ENCODE measurements at places on chromosomes 1 and 21.

DNA sequence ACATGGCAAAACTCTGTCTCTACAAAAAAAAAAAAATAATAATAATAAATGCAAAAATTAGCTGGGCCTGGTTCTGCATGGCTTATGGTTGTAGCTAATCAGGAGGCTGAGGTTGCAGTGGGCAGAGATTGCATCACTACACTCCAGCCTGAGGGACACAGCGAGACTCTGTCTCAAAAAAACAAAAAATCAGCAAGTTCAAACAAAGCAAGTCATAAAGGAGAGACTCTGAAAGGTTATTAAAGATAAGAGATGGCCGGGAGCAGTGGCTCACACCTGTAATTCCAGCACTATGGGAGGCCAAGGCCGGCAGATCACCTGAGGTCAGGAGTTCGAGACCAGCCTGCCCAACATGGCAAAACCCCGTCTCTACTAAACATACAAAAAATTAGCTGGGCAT lies 28.8 kb downstream of the COP1 start:
- DNase-seq: no peak

GRCh38 chr1:16243936-16244649 lies 7.1 kb upstream of the CPLANE2 start:
- DNase-seq: no peak

DNA sequence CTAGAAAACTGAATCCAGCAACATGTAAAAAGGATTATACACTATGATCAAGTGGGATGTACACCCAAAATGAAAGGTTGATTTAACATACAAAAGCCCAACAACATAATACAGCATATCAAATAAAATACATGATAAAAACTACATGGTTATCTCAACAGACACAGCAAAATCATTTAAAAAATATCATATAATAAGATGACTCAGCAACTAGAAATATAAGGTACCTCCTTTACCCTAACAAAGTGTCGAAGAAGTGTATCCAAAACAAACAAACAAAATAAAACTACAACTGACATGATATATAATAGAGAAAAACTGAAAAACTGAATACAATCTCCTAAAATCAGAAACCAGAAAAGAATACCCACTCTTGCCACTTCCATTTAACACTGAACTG lies 969.1 kb downstream of the AMY1C start:
- no peak for DNase-seq

- DNase-seq: no peak
Measured at GRCh38 chr1:46520063-46520911, 30.7 kb downstream of the DMBX1 start.

- DNase-seq: no peak
Measured at GRCh38 chr1:247966532-247967204, 1.6 kb downstream of the OR2AK2 start.

DNA sequence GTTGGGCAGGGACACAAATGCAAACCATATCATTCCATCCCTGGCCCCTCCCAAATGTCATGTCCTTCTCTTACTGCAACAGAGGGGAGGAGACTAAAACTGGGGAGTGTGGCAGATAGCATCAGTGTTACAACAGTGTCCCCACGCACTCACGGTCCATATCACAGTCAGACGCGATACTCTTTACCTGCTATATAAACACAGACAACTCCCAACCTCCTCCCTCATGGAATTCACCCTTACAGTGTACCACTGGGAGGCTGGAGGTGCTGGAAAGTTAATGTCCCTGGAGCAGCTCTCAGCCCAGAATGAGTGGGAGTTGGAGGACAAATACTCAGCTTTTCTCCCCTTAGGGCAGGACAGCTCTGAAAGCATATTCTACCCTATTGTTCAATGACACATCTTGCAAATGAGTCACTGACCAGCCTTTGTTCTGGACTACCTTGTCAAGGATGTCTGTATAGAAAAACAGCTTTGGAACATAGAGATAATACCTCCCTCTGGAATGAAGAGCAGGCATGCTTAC lies 445.9 kb downstream of the SETD4 start:
- DNase-seq: no peak

DNA sequence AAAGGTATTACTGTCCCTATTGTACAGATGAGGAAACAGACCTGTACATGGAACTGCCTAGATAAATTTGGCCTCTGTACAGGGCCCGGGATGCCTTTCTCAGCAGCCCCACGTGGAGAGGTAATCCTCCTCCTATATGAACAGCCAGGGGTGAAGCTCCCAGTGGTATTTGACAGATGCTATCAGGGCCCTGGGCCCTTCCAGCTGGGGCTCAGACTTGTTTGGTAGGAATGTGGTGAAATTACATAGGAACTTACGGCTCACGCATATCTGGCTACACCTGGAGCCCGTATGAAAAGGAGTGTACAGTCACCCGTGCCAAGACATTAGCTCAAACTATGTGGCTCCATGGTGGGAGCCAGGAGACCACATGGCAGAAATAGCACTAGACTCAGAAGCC lies 24.8 kb upstream of the TCEA3 start:
- DNase-seq: no peak

DNA sequence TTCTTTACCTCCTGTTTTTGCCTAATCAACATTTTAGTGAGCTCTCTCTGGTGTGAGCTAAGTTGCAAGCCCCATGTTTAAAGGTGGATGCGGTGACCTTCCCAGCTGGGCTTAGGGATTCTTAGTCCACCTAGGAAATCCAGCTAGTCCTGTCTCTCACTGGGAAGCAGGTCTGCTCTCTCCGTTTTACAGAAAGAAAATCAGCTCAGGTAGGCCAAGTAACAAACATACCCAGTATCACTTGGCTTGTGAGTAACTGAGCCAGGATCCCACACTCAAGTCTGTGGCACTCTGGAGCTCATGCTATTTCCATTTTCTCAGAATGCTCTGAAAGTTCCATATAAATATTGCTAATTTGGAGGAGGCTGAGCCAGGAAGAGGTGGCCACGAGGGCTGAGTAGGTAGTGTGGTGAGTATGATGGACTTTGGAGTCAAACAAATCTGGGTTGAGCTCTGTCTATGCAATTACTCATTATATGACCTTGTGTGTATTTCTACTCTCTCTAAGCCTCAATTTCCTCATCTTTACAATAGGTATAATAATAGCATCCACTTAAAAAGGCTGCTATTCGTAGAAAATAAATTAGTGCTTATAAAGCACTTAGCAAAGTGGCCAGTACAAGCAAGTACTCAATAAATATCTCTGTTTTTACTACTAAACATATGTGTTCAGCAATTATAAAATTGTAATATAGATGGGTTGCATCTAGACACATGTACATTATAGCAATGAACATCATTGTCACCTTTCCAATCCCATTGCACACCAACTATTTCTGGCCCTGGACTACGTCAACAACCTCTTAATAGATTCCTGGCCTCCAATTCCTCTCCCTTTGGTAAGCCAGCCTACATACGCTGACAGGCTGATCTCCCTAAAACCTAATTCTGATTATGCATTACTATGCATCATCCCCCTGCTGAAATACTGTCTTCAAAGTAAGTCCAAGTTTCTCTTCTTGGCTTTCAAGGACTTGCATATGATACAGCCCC lies 32.7 kb upstream of the DHCR24 start:
- no peak for DNase-seq

DNA sequence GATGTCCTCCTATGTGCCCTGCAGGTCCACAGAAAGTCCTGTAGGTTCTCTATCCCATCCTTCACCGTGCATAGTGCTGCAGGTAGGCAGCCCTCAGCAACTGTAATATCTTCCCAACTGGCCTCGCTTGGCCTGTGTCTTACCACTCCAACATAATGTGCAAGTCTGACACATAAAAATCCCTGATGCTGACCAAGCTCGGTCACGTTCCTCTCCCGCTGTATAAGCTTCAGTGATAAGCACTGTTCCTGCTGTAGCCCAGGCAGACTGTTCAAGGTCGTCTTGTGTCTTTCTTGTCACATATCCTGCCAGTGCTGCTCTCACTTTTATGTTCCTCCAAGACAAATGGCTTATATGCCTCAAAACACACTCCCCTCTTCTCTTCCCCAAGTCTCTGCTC lies 19.4 kb upstream of the KCNE1 start:
- DNase-seq: no peak

DNA sequence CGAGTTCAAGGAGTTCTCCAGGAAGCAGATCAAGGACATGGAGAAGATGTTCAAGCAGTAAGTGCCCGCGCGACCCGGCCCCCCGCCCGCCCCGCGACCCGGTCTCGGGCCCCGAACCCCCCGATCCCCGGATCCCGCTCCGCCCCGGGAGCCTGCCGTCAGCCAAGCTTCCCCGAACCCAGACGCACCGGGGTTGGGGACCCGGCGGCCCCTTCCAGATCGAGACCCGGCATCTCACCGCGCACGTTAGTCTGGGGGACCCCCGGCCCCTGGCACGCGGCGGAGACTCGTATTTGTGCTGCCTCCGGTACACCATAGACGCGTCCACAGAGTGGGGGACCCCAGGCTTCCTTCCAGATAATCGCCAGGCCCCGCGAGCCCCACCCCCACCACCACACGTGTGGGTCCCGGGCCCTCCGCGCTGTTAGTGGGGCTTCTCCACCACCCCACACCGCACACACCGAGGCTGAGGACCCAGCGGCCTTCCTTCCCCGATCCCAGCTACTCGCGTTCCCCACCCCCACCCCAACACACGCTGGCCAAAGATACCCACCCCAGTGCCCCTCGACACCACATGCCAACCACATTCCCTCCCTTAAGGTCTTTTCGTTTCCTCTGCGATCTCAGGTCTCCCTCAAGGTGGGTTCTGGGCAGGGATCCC lies 665 bp downstream of the EFHD2 start:
- no peak for DNase-seq

GRCh38 chr1:7826363-7826762 lies 26.5 kb downstream of the UTS2 start:
- no peak for DNase-seq

DNA sequence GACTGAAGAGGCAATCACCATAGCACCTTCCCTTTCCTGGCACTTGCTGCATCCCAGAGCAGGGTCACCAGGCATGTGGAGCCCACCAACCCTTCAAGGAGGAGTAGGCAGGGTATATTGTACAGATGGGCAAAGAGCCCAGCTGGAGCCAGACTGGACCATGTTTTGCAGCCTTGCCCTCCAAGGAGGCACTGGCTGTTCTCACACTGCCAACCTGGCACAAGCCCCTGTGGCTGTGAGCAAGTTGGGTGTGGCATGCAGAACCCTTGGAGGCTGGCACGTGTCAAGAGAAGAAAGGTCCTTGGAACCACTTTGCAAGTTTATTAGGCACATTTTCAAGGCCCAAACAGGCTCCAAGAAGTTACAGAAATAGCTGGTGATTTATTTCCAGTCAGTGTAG lies 146.4 kb downstream of the FOXD2 start:
- DNase-seq: no peak
